ENCODE measurements at places on chromosomes 2 and 18.
A peak's percentile ranks its signal among the peaks of the same experiment; 100 is the strongest.

- DNase-seq = no peak
Measured at GRCh38 chr2:37349231-37349860, 4.9 kb downstream of the QPCT start.

GRCh38 chr2:102505290-102505689 is 32.3 kb downstream of the SLC9A4 start:
- no peak for DNase-seq

DNA sequence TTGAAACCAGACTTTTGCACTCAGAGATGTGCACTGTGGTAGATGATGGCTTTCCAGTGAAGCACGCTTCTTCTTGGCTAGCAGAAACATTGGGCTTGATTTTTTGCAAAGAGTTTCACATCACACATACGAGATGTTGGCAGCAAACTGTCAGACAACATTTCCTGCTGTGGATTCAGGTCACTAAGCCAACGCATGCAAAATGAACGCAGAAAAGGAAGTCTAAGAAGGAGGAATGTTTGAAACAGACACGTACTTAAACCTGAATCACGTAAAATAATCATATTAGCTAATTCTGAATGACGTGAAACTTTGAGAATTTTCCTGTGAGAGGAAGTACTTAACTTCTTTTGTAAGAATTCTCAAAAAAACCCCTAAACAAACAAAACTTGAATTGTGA is 88.1 kb downstream of the EPB41L3 start:
- DNase-seq = no peak

- peak; percentile 73 for DNase-seq
Measured at GRCh38 chr18:77054606-77055428, 77.8 kb downstream of the MBP start.

- no peak for DNase-seq
Measured at GRCh38 chr18:48060970-48061369, 130.5 kb upstream of the SMAD2 start.

DNA sequence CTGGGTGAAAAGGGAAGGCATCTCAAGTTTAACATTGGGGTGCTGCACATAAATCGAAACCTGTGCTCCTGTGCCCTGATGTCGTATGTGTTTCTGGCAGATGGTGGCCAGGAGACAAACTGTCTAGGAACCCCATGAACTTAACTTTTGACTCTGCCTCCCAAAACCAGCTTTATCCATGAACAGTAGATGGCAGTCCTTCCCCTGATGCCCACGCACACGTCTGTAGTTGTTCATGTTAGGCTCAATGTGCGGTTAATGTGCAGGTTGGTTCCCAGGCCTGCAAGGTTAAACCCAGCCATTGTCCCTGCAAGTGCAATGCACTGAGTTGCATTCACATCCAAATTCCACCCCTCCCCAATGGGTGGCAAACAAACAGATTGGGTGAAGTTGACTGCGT is 44.1 kb upstream of the SIX3 start:
- no peak for DNase-seq

DNA sequence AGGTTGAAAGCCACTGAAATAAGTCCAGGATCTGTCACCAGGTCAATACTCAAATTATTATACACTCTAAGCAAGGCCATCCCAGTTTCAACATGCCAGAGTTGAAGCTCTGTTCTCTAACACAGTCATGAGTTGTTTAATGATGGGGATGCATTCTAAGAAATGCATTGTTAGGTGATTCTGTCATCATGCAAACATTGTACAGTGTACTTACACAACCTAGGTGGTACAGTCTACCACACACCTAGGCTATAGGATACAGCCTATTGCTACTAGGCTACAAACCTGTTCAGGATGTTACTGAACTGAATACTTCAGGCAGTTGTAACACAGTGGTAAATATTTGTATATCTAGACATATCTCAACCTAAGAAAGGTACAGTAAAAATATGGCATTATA is 162.2 kb downstream of the BAZ2B start:
- no peak for DNase-seq

GRCh38 chr18:48891721-48892120 is 59.0 kb downstream of the SMAD7 start:
- DNase-seq = no peak

- no peak for DNase-seq
Measured at GRCh38 chr18:8186413-8186812, 422.8 kb upstream of the RAB12 start.

GRCh38 chr2:26495705-26496297 is 17.9 kb upstream of the OTOF start:
- DNase-seq = no peak

DNA sequence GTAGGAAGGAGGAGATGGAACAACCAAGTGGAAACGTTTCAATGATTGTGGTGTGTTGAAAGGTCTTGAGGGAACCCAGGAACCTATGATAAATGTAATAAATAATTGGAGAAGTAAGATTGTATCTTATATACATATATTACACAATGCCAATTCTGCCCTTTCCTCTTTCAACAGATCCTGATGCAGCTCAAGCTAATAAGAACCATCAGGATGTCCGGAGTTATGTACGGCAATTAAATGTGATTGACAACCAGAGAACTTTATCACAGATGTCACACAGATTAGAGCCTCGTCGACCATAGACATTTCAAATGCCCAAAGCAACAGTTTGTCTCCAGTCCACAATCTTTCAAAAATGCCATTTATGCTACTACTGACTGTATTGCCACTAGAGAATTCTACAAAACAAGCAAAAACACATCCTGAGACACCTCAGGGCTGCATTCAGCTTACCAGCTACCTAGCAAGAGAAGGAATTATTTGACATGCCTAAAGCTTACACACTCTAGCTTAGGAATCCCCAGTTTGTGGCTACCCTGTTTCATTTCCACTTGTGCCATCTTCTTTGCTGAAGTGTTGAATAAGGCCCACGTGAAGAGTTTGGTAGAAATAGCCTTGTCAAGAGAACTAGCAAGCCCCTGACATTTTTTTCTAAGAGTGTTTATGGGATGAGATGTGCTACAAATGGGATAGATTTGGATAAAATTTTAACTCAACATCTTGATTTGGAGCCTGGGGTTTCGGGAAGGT is 24.0 kb upstream of the MAP3K20 start:
- DNase-seq = no peak

GRCh38 chr2:213545481-213545880 is 261.2 kb downstream of the SPAG16 start:
- no peak for DNase-seq

- peak; percentile 36 for DNase-seq
Measured at GRCh38 chr2:72993147-72993932, 76.0 kb downstream of the EMX1 start.

DNA sequence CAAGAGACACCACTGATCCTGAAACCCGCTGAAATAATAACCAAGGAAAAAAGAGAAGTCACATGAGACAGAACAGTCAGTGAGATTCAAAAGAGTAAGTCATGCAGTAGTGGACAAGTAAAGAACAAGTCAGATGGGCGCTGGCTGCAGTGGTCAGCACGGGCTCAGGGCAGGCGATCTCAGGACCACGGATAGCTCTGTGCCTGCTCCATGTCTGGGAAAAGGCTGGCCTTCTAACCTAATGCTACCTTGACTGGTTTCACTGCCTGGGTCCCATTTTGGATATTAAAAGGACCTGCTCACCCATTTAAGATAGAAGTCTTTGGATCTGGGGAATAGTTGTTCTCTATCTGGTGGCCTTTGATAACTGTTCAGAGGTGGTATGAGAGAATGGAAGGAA is 61.7 kb upstream of the LCLAT1 start:
- no peak for DNase-seq

DNA sequence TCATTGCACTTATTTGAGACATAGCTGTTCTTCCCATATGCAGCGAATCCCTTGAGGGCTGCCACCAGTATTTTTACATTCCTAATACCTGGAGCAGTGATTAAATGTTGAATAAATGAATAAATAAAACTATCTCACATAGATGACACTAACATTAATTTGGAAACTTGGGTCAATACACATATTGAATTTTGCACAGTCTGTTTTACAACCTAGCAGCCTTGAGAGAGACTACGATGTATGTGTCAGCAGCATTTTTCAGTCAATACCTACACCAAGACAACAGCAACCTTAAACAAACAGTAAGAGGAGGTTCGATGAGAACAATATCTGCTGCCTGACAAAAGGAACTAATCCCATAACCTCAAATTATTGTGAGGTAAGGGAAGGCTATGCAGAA is 53.4 kb downstream of the NBAS start:
- DNase-seq = no peak

GRCh38 chr2:44170311-44170717 is 1.6 kb downstream of the PPM1B start:
- DNase-seq = no peak

GRCh38 chr2:165757906-165758675 is 36.0 kb downstream of the GALNT3 start:
- no peak for DNase-seq

- DNase-seq = no peak
Measured at GRCh38 chr2:96167407-96168013, 22.3 kb upstream of the DUSP2 start.

DNA sequence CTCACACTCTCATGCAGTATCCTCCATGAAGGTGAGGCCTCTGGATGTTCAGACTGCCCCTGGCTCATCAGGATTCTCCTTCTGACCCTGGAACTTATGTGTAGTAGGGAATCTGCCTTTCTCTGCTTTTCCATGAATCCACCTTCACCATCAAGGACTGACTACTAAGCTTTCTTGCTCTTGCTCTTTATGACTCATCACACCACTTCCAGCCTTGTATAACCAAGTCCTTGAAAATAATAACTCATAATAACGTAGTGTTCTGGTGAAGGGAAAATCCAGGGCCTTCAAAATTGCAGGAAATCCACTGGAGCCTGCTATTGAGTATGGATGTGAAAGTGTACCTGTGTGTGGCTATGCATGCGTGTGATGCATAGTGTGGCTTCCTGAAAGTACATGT is 11.3 kb upstream of the KCNS3 start:
- no peak for DNase-seq

DNA sequence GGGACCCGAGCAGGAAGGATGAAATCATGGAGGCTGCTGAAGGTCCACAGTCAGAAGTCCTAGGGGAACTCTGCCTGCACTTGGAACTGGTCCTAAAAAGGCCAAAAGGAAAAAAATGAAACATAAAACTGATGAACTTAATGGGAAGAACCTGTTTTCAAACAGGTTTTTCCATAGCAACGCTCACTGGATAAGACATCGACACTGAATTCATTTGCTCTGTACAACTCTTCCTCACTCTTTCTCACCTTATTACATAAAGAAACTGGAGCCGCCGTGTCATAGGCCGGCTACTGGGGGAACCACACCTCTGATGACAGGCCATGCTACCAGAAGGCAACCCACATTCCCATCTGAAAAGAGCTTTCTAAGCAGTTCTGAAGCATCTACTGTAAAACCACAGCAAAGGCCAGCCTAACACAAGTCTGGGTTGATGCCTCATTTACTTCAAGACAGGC is 83.6 kb downstream of the FARSB start:
- no peak for DNase-seq

- no peak for DNase-seq
Measured at GRCh38 chr2:37020212-37020886, 54.0 kb upstream of the STRN start.

DNA sequence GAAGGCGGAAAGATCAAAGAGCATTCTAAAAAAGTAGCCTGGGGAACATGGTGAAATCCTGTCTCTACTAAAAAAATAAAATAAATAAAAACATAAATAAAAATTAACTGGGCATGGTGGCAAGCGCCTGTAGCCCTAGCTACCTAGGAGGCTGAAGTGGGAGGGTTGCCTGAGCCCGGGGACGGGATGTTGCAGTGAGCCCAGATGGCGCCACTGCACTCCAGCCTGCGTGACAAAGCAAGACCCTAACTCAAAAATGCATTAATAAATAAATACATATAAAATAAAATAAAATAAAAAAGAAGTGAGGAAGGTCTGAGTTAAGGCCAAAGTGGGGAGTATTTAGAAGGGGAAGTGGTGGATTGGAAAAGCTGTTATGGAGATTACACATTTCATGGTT is 1.3 kb upstream of the PSMD14 start:
- DNase-seq = no peak

DNA sequence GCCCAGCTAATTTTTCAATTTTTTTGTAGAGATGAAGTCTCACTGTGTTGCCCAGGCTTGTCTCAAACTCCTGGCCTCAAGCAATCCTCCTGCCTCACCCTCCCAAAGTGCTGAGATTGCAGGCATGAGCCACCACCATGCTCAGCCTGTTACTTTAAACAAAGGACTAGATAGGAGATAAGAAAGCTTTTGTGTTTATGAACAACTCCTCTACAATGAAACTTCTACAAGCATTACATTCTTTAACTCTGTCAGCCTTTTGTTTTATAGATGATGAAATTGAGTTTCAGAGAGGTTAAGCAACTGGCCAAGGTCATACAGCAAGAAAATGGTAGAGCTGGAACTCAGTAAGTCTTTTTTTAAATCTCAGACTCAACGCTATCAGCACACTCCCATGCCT is 22.7 kb downstream of the ALPK2 start:
- DNase-seq = no peak

- DNase-seq = no peak
Measured at GRCh38 chr2:147904051-147904450, 59.2 kb downstream of the ACVR2A start.

DNA sequence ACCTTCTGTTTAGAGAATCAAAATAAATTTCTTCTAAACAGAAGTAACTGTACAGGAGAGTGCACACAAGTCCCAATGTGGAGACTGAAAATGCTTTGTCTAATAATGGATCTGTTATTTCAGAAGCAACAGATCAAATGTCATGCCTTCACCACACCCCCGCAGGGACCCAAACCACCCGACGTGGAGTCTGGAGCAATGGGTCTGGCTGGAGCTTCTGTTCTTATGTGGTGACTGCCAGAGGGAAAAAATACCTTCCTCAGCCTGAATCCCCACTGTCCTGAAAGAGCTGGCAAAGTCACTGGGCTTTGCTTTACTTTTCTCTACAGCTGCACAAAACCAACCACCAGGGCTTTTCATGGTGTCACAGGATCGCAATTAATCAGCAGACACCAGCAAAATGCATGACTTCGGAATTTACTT is 119.0 kb upstream of the ZFP36L2 start:
- DNase-seq = no peak

DNA sequence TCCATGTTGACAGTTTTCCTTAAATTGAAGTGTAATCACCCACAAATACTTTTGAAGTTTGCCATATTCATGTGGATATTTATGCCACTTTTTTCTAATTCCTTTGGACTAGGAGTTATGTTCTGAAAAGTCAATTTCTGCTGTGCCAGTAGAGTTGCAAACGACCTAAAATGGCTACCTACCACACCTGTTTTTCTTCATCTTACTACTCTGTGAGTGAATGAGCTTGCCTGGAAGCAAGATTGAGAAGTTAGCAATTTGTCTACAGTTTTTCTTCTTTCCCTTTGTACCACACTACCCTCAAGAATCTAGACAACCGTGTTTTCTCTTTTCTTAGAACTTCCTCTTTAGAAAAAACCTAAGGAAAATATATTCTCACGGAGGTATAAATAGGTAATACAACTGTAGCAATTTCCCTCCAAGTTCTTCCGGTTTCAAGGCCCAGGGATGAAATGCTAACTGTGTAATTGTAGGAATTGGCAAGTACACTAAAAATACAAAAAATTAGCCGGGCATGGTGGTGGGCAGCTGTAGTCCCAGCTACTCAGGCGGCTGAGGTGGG is 7.3 kb upstream of the SLC39A10 start:
- DNase-seq = no peak

All from stimulated activated naive CD8-positive, alpha-beta T cell treated with anti-CD3 and anti-CD28 coated beads, Interleukin-15, amount 100 ng/mL, for 72 hours (primary cell).